ENCODE measurements at places on chromosomes 5 and 9.

GRCh38 chr5:142427015-142427364, 102.2 kb upstream of the SPRY4 start:
- no peak for DNase-seq

- DNase-seq, result no peak
Observed at GRCh38 chr9:36827593-36827992, 206.5 kb downstream of the PAX5 start.

GRCh38 chr9:35691334-35691650, 1.6 kb upstream of the TPM2 start:
- DNase-seq, result no peak

GRCh38 chr5:139903795-139904565, 108.4 kb downstream of the PSD2 start:
- DNase-seq, result no peak

GRCh38 chr5:15103864-15104263, 232.3 kb upstream of the ANKH start:
- DNase-seq, result no peak

DNA sequence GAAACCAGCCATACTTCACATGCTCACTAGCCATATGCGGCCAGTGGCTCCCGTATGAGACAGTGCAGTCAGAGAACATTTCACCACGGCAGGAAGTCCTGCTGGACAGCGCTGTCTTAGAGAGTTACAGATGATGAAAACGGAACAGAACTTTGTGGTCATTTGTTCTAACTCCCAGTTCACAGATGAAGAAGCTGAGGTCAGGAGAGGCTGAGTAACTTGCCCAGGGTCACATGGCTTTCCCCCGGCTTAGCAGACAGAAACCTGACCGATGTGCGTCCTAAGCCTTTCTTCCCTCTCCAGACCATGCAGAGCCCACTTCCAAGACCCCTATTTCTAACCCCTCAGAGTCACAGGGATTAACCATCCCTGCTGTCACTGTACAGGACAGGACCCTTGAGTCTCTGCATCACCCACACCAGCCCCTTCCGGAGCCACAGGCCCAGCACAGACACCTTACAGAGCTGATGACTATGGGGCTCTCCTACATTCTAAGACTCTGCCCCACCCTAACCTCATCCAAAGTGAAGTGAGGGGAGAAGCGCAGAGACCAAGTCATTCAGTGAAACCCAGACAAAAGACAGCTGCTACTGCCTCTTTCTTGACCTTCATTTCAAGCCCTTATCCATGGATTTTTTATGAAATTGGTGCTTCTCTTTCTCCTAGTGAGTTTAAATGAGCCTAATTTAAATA, 86.9 kb downstream of the PTPN3 start:
- DNase-seq, result peak; percentile 4

DNA sequence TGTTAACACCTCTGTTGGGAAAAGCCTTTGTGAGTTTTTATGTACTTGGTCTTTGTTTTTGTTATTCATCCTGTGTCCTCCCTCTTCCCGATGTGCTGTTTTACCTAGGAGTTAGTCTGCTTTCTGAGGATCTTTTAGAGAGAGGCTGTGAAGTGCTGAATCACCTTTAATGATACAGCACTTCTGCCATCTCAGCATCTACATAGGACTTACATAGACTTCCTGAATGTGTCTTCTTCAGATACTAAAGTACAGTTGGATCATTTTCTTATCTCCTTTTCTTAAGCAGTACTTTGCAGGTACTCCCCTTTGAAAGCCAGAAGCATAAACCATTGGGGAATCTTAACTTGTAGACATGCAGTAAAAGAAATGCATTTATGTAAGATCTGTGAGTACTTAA, 31.5 kb downstream of the OTULIN start:
- DNase-seq, result peak; percentile 41

DNA sequence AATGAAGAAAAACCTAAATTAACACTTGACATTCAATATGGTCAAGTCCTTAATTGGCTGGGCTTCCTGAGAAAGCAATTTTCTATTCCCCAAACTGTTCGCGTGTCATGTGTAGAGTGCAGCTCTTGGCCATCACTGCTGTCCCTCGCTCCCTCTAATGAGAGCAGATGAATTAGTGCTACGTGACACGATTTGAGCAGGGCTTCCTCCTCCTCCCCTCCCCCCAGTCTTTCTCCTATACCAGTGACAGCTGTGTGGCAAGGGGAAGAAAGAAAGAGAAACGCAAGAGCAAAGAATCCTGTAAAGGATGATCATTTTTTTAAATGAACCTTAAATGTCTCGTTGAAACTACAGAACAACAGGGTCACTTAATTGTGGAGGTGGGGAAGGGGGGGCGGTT, 159.6 kb downstream of the BNC2 start:
- no peak for DNase-seq

DNA sequence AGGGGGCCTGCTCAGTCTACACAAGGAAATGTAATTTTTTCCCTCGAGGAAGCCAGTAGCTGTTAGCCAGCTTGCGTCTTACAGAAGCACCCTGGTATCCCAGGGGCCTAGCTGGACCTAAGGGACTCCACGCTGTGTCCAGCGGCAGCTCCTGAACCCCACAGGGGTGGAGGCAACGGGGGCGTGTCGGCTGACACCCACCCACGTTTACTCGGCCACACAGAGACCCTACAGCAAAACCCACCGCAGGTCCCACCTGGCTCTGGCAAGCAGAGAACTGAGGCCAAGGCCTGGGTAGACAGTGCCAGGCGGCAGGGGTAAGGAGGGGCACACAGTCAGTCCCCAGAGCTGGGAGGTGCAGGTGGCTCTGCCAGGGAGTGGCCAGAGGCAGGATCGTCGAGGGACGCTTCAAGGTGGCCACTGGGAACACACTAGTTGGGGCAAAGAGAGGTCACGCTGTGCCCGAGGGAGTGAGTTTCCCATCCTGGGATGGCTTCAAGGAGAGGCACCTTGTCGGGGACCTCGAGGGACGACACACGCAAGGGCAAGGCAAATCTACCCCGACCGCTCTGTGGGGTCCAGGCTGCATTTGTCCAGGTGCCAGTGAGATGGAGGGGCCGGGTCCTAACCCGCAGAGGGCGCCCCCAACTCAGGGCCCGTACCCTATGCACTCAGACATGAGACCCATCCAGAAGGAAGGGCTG, 20.7 kb downstream of the BRD3OS start:
- DNase-seq, result no peak

DNA sequence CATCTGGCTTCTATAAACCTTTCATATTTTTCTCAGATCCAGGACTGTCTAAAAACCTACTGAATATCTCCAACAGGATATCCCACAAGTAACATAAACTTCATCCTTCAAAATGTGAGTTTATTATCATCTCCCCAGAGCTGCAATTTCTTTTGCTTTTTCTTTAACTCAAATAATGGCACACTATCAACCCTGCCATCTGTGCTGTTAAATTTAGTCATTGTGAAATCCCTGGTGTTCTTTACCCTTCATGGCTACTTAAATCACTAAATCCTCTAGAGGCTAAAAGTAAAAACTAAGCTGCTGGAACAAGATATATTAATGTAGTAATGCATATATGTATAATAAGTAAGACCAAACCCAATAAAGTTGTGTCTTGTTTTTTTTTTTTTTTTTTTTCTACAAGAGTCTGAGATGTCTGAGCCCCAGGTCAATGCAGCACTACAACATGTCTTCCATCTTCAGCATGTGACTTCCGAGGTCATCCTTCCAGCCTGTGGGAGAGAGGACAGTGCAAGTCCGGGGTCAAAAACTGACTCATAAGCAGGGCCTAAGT, 362.9 kb downstream of the ADGRV1 start:
- no peak for DNase-seq

DNA sequence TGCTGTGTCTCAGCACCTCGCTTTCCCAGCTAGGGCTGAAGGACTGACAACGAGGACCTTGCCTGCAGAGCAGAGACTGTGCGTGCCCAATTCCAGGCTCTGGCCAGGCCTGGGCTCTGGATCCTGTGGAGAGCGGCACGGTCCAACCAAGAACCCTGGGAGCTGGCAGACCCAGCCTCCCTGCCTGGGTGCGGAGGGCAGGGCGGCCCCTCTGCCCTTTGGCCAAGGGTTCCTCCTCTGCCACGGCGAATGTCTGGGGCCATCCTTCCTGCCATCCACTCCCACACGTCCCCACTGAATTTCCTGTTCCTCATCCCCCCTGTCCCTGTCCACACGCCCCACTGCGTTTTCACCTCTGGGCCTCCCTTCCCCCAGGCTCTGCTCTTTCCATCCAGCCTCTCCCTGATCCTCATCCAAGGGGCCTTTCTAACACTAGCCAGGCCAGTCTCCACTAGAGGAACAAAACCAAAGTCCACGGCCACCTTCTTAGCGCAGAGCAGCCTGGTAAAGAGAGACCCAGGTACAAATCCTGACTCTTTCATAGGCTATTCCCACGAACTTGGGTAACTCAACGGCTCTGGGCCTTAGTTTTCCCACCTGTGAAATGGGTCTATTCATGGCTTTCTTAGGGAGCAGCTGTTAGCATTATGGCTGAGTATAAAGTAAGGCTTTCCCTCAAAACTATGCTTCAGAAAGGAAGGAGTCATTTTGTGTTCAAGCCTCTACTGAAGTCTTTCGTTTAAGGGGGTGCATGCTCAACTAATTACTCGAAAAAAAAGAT, 95.5 kb upstream of the PHYKPL start:
- no peak for DNase-seq

GRCh38 chr9:91663858-91664257, 240.2 kb upstream of the NFIL3 start:
- DNase-seq, result no peak

DNA sequence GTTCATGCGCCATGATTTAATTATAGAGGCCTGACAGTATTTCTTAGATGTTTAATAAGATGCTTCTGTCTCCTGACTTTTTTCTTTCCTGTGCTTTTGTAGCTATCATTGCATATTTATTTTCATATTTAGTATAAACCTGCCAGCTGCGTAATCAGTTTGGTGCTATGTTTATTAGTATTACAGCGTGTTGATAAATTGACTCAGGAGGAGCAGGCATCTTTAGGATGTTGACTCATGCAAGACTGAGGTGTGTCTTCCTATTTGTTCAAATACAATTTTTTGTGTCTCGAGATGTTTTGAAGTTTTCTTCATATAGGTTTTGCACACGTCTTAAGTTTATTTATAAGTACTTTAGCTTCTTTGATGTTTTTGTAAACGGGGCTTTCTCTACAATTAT, 35.9 kb upstream of the EXOC3 start:
- DNase-seq, result no peak

GRCh38 chr9:68802525-68803015, 97.5 kb downstream of the PIP5K1B start:
- DNase-seq, result no peak

- DNase-seq, result peak; percentile 47
Observed at GRCh38 chr9:88808019-88808656, 183.1 kb upstream of the S1PR3 start.

- DNase-seq, result no peak
Observed at GRCh38 chr9:12814877-12815237, 40.0 kb downstream of the LURAP1L start.

- no peak for DNase-seq
Observed at GRCh38 chr5:171743436-171744076, 42.1 kb upstream of the SMIM23 start.

- no peak for DNase-seq
Observed at GRCh38 chr5:177204281-177204680, 70.7 kb downstream of the NSD1 start.

GRCh38 chr9:22010866-22011625, 1.9 kb upstream of the CDKN2B start:
- no peak for DNase-seq

DNA sequence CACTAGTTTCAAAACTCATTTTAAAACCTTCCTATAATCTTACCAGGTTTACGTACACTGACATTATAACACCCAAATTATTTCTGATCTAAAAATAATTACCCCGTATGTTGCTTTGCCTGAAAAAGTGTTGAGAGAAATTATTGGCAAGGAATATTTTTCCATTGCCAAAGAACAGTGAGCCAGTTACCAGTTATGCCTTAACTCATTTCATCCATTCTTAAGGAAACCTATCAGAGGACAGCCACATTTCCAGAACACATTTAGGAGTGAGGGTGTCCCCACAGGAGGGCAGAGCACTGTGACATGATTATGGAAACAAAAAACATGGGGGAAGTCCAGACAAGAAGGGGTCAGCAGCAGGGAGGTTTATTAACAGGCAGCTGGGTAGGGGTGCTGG, 52.2 kb downstream of the GABBR2 start:
- no peak for DNase-seq

DNA sequence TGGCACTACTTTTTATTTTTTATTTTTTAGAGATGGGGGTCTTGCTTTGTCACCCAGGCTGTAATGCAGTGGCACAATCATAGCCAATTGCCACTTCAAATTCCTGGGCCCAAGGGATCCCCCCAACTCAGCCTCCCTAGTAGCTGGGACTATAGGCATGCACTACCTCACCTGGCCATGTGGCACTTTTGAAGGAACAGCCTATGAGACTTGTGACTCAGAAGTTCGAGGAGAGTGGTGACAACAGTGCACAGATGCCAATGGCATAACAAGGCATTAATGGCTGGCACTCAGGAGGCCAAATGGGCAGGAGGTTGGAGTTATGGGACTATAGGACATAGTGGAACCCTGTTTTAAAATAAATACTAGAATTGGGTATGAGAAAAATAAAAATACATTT, 33.7 kb downstream of the ANKRD31 start:
- no peak for DNase-seq

DNA sequence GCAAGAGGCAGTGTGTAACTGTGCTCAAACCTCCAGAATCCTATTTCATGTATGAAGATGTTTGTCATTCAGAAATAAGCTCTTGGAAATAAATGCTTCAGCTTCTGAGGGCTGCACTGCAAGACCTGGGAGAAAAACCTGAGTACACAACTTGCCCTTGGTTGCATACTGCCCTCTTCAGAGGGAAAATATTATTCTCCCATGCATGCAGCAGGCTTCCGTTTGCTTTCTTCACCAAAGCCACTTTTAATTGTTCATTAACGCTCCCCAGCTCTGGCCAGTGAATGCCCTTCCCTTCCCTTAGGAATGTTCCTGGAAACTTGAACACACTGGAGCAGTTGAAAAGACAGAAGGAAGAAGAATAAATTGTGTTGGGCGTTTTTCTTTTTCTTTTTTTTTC, 2.5 kb upstream of the WHRN start:
- DNase-seq, result peak; percentile 30

DNA sequence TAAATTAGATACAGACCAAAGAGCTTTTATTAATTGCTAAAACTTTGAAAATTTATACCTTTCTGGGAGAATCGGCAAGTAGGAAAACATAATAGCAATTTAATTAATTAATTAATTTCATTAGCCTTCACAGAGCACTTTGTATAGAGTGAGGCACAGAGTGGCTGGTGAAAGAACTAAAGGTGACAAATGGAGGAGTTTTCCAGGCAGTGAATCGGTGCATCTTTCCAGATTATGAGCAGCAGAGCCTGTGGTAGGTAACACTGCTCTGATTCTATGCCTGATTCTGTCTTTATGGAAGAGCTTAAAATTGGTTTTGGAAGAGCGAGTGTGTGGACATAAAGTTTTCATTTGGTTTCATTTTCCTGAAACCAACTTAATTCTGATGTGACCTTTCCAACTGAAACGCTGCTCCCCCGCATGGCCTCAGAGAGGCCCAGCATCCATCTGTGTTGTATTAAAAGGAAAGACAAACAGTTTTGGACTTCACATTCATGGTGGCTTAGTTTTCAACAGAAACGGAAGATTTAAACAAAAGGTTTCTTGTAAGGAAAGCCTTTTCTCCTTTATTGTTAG, 188.9 kb upstream of the RPS23 start:
- DNase-seq, result peak; percentile 58

GRCh38 chr9:133683586-133684120, 47.5 kb downstream of the DBH start:
- DNase-seq, result peak; percentile 25

Measured in iris pigment epithelial cell (primary cell).